ENCODE measurements at places on chromosomes 3 and 15.

GRCh38 chr15:77542491-77543001, 90.2 kb downstream of the LINGO1 start:
- no peak for DNase-seq

DNA sequence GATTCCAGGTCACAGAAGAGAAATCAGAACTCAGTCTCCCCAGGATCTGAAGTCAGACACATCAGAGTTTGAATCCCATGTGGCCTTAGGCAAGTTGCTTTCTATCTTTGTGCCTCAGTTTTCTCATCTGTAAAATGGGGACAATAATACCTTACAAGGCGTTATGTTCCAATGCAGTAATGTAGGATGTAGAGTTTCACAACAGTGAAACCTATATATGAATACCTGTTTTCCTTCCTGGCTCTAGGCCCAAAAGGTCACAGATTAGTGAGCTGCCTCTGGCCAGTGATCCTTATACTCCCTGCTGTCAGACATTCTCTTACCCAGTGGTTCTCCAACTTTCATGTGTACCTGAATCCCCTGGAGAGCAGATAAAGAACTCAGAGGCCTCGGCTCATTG, 72.9 kb upstream of the OXTR start:
- no peak for DNase-seq

DNA sequence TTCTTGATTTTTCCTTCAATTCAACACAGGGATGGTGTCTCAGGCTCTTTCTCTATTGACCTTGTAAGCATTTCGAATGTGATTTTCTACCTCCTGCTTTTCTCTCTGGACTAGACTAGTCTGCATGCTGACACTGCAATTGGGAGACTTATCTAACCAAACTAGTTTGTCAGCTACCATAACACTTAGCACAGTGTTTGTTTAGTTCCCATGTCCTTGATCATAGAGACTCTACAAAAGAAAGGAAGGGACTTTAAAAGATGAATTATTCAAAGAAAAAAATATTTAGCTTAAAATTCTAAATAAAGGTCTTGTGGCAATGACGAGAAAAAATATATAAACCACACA, 407.0 kb downstream of the ERC2 start:
- no peak for DNase-seq

DNA sequence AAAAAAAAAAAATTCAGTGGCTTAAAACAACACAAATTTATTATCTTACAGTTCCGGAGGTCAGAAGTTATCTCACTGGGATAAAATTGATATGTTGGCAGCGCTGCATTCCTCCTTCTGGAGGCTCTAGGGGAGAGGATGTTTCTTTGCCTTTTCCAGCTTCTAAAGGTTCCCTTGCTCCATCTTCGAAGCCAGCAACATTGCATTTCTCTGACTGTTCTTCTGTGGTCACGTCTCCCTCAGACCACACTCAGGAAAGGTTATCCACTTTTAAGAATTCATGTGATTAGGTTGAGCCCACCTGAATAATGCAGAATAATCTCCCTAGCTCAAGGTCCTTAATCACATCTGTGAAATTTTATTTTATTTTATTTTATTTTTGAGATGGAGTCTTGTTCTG, 23.4 kb upstream of the ACAP2 start:
- no peak for DNase-seq

- DNase-seq = no peak
These were observed 150.2 kb upstream of the BHLHE40 start for GRCh38 chr3:4829031-4829394.

DNA sequence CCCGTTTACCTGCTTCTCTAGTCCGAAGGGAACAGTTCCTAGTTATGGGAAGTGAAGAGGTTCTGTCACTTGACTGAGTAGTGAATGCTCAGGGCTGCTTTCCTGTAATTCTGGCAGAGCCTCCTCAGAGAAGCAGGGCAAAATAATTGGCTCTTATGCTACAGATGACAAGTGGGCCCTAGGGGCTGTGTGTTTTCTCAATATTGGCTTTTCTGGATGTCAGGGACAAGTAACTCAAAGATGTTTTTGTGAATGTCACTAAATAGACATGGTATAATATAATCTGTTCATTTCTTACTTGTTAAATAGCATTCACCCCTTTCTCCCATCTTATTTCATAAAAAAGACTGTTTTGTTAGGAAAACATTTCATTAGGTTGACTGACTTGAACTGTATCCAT, 40.1 kb downstream of the SGO1 start:
- DNase-seq = no peak

DNA sequence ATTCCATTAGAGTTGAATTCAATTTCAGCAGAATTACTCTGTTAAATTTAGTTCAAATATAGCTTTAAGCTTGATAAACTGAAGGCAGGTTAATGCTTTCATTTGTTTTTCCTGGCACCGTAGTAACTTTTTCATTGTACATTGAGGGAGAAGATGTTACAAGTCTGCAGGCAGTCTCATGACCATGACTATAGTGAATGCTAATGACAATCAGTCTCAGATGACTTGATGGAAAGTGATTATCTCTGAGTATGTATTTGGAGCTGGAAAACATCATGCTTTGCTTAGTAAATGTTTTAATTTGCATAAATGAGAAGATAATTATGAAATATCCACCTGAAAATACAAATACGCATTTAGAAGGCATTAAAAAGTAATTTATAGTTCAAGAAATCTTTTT, 16.0 kb upstream of the RNF7 start:
- no peak for DNase-seq

- DNase-seq = no peak
These were observed 160.9 kb downstream of the PLCL2 start for GRCh38 chr3:17045705-17046104.

DNA sequence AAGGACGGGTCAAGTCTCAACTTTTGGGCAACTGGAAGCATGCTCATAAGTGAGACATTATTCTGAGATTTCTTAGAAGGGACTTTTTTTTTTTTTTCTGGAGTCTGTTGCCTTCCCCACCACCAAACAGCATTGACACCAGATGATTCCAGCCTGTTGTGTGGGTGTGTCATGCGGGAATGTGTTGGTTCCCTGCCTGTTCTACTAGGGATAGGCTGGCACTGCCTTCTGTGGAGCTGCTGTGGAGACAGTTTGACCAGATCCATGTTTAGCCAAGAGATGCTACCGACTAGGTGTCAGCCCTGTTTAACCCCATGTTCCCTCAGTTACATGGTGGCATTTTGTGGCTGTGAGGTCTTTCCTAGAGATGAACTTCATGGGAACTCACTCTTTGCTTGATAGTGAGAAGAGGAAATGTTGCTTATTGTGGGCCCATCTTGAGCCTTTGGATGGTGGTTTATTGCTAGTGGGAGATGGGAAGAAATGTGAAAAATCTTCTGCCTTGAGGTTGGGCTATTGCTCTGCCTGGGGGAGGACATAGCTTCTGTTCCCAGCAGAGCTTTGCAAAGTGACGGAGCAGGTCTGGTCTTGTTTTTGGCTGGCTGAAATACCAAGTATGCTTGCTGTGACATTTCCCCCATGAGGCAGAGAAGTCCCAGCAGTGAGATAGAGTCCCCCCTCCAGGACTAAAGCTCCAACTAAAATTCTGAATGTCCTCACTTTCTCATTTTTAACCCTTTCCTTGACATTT, 31.3 kb downstream of the TRAK1 start:
- no peak for DNase-seq

- DNase-seq = no peak
These were observed 456.3 kb upstream of the ARRDC4 start for GRCh38 chr15:97504031-97504792.

DNA sequence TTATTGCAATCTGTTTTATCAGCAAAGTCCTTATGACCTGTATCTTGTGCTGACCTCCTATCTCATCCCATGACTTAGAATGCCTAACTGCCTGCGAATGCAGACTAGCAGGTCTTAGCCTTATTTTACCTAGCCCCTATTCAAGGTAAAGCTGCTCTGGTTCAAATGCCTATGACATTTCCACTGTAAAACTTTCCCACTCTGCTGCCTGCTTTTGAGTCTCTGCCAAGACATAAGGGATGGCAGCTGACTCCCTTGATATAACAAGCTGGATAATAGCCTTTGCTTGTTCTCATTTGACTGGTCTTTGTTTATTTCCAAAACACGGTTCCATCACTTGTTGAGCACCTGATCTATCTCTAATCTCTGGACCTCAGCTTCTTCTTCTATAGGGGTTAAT, 131.9 kb upstream of the STRIT1 start:
- no peak for DNase-seq

- DNase-seq = no peak
These were observed 413.5 kb downstream of the TIGIT start for GRCh38 chr3:114707252-114707860.

- DNase-seq = no peak
These were observed 40.4 kb upstream of the SKOR1 start for GRCh38 chr15:67784856-67785430.

DNA sequence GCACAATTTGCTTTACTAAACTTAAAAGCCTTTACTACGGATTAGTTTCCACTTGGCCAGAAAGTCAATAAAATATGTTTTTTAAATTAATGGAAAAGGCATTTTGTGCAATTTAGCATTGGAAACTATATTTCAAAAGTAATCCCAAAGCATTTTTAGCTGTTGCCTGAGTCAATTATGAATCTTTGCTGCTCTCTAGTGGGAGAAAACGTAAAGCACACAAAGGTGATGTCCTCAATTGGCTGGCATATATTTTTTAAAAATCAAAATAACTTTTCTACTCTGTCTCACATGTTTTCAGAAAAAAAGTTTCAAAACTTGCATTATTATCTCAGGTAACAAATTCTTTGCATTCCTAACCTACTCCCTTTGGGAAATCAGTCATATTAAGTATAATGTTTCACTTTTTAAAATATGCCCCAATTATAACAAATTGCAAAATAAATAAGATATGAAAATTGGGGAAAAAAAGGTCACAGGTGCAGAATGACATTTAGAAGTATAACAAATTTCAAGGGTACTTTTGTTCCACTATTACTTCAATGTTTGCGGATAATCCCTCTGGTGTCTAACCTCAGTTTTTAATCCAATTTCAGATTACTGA, 47.2 kb upstream of the TEX55 start:
- DNase-seq = no peak

DNA sequence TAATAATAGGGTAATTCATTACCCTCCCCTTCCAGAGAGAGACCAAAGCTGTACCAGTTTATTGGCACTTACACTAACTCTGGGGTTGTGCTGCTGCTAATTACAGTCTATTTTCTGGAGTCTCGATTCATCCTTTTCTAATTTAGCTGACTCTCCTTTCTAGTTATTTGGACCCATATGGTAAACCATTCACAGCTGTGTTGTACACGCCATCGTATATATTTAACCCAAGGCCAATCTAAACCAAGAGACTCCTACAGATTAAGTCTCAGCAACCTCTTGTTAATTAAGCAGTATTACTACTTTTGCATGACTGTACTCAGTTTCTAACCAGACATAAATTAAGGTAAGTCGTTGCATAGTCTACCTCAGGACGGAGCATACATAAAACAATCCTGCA, 22.5 kb downstream of the ANXA2 start:
- no peak for DNase-seq

DNA sequence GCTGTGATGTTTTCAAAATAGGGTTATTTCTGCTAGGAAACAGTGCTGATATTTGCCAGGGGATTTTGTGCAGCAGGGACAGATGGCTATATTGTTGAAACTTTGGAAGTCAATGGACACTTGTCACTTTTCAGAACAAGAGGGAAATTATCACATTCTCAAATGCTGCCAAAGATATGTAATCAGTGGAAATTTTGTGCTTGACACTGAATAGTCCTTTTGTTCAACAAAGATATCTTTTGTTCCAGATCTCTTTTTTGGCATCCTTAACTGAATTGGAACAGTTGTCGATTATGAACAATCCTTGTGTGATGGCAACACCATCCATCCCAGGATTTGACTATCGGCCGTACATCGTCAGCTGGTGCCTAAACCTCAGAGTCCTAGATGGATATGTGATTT, 7.8 kb downstream of the CEP97 start:
- no peak for DNase-seq

GRCh38 chr3:37970802-37971201, 19.8 kb upstream of the VILL start:
- no peak for DNase-seq

- DNase-seq = no peak
These were observed 31.3 kb upstream of the TMEM115 start for GRCh38 chr3:50390508-50391224.

DNA sequence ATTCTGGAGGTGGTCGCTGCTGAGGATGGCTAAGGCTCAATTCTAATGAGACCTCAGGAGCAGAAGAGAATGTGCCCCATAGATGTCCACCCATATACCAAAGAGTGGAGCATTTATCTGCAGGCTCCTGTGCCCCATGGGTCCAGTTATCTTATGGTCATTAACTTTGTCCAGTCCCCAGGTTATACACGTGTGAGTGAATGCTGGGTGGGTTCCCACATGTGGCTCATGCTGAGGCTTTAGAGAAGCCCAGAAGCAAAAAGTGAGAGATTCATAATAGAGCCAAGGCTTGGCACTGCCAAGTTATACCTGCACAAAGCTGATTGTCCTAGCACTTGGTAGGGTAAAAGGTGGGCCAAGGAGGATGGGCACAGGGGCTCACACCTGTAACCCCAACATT, 30.0 kb upstream of the MINAR1 start:
- no peak for DNase-seq

- no peak for DNase-seq
These were observed 20.2 kb downstream of the FNDC3B start for GRCh38 chr3:172059532-172059931.

DNA sequence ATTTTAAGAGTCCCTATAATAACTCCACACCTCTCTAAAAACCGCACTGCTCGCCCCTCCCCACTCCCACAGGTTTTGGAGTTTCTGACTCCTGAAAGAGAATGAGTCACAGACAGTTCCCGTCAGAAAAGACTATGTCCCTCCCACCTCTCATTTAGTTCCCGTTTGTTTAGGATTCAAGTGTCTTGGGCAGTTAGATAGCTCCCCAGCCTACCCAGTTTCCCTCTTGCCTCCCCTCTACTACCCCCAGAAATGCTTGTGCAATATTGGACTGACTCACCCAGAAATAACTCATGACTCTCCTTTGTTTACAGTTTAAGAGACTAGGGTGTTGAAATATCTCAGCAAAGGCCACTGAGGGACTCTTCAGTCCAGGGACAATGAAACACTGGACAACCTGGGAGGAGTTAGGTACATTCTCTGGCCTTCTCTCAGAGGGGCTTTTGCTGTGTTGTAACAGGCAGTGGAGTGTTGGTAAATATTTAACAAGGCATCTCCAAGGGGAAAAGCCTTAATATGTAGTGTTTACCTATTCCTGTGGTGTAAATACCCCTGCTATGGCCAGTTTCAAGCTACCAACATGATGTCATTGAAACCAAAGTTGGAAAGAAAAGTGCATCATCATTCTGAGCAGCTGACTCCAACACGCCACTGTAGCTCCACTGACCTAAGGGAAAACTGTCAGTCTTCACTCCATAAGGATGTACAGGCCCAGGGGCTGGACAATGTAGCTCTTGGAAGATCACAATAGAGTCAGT, 96.1 kb upstream of the CHD2 start:
- DNase-seq = peak; percentile 76

GRCh38 chr3:171175741-171176234, 149.3 kb upstream of the SLC2A2 start:
- no peak for DNase-seq

DNA sequence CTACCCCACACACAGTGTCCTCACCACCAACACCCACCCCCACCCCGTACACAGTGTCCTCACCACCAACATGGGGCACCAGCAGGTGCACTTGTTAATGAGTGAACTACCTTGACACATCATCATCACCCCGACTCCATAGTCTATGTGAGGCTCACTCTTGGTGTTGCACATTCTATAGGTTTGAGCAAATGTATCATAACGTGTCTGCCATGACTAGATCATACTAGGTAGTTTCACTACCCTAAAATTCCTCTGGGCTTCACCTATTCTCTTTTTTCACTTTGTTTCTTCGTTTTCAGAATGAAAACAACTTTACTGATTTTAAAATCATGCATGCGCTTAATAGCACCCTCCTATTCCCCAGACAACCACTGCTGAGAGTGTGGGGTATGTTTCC, 102.6 kb upstream of the SLC6A6 start:
- DNase-seq = no peak

Measured in activated CD4-positive, alpha-beta T cell treated with anti-CD3 and anti-CD28 coated beads, Interleukin-2, amount 50 U/mL, for 4 hours (primary cell).